ENCODE measurements at places on chromosomes 11 and 22.

- DNase-seq: no peak
Measured at GRCh38 chr22:25563761-25564319, 635 bp upstream of the GRK3 start.

DNA sequence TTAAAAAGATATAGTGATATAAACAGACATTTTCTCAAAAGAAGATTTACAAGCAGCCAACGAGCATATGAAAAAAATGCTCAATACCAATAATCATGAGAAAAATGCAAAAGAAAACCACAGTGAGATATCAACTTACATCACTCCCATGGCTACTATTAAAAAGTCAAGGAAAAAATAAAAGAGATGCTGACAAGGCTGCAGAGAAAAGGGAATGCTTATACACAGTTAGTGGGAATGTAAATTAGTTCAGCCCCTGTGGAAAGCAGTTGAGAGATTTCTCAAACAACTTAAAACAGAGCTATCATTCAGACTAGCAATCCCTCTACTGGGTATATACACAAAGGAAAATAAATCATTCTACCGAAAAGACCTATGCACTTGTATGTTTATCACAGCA lies 97.1 kb upstream of the CARD18 start:
- peak; percentile 39 for DNase-seq

DNA sequence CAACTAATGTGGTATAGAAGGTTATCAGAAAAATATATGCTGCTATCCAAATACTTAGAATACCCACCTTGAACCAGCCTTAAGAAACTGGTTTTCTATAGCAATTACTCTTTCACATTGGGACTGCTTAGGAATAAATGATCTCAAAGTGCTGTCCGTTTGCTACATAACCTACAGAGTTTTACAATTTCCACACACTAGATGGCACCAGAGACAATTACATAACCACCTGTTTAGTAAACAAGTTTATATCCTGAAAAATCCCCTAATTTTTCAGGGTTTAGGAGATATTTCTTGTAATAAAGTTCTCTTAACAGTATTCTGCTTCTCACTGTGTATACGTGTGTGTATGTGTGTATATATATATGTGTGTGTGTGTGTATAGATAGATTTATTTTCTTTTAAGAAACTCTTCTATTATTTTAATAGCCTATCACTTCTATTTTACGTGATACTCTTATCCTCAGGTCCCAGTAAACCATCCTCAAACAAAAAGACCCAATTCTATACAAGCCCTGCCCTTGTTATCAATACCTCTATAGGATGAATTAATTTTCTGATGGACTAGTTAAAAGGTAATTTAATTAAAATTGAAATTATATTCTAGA lies 6.7 kb upstream of the OR5I1 start:
- DNase-seq: peak; percentile 51

- no peak for DNase-seq
Measured at GRCh38 chr11:16049611-16050010, 306.7 kb downstream of the SOX6 start.

- no peak for DNase-seq
Measured at GRCh38 chr22:23514322-23515038, 65.6 kb downstream of the IGLL1 start.

DNA sequence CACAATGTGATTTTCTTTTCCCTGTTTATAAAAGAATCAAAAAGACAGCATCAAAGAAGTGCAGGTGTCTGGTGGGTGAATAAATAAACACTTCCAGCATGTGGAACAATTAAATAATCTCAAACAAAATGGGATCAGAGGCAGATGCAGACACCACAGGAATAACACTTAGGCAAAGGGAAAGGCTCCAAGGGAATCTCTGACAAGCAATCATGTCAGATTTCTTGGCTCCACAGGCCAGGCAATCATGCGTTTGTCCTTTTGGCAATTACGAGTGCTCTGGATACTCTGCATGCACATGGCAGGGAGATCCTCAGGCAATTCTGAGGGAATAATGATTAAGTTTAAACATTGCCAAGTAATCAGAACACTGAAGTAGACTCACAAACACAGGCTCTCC lies 403.5 kb upstream of the LUZP2 start:
- DNase-seq: no peak

DNA sequence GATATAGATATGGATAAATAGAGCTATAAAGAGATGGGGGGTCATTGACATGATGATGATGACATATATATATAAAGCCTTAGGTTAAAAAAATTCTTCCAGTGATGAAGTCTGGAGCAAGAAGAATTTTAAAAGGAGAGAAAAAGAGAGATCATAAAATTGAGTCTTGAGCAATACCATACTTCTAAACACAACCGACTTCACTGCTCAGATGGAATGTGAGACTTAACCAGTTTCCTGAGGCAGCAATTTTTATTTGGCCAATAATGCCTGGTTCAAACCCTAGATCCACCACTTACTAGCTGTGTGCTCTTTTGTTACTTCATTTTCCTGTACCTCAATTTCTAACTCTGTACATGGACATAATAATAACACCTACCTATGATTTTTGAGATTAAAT lies 229.5 kb downstream of the TTC28 start:
- DNase-seq: no peak

GRCh38 chr11:46240861-46241260 lies 36.6 kb upstream of the CREB3L1 start:
- DNase-seq: no peak

- DNase-seq: peak; percentile 32
Measured at GRCh38 chr11:64313491-64314145, 3.7 kb downstream of the TRMT112 start.

DNA sequence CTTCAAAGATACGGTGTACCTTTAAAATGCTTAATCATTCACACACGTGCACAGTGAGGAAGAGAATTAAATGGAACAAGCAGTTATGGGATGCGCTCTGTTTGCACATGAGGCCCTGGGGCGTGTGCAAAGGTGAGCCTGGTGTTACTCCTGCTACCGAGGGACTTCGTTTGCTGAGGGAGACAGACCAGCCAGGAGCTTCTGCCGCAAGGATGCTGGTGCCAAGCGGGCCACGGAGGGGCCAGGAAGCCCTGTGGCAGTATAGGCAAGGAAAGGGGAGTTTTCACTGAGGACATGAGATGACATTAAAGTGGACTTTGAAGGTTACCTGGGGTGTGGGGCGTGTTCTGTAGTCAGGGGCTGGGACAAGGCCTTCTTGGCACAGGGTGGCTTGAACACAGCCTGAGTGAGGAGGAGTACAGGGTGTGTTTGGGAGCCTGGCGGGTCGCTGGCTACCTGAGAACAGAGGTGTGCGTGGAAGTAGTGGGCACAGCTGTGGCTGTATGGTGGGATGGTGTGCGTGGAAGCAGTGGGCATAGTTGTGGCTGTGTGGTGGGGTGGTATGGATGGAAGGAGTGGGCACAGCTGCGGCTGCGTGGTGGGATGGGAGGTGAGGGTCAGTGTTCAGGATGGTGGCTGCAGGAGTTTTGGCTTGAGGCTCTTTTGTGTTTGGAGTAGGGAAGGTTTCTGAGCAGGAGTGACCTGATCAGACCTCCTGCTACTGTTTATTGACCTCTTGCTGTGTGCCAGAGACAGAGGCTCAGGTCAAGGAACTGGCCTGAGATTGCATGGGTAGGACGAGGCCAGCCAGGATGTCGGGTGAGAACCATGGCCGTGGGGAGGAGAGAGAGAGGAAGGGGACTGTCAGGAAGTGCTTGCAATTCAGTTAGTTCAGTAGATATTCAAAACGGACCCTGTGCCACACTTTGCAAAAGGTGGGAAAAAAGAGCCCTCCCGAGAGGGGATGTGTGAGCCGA lies 13.7 kb downstream of the TBC1D22A start:
- DNase-seq: no peak

DNA sequence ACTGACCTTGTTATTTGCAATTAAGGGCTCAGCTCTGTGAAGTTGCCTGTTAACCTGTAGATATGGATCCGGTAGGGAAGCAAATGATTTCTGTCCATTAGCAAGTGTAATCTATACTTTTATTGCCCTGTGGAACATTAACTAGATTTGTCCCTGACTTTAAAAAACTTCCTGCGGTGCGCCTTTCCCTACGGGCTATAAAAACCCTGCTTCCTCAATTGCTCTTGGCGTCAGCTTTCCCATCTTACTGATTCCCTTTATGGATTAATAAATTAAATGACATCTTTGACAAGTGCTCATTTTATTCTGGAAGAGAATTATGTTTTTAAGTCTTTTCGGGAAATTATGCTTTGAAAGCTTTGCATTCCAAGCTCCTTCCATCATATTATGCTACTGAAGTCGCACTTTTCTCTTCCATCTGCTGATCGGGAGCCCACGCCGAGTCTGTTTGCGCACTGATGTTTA lies 18.3 kb upstream of the CLMP start:
- DNase-seq: no peak
